Karpas-422 (cell line): ENCODE measurements at places on chromosomes 5 and 9.

GRCh38 chr5:172707285-172708182, 63.5 kb downstream of the DUSP1 start:
- peak; percentile 56 for DNase-seq

- DNase-seq, result peak; percentile 73
Observed at GRCh38 chr5:5421149-5421960, 1.1 kb upstream of the ICE1 start.

DNA sequence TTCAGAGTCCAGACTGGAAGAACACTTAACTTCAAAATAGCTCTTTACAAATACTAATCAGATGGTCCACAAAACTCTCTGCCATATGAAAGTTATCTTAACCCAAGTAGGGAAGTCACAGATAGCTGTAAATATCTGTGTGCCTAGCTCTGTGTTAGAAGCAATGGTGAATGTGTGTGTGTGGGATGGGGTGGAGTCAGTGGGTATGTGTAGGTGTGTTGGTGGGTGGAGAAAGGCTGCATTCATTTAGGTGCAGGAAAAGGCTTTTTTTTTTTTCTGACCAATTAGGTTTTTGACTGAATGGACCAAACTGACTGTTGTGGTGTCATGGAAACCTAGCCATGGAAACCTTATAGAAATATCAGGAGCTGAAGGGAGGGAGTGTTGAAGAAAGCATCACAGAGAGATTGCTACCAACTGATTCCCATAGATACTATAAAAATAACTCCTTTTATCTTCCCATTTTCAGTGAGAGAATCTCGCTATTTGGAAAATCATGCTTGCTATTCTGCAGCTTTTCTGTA, 156.2 kb upstream of the NR3C1 start:
- DNase-seq, result no peak

DNA sequence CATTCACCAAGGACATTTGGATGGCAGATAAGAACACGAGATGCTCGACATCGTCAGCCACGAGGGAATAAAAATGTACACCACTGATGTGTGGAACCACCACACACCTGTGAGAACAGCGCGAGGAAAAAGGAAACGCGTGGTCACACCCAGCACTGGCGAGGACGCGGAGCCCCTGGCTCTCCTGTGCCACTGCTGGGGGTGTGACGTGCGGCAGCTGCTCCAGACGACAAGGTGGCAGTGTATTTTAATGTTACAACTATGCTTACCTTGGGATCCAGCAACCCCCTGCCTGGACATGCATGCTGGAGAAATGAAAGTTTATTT, 13.6 kb upstream of the CEP72 start:
- no peak for DNase-seq

DNA sequence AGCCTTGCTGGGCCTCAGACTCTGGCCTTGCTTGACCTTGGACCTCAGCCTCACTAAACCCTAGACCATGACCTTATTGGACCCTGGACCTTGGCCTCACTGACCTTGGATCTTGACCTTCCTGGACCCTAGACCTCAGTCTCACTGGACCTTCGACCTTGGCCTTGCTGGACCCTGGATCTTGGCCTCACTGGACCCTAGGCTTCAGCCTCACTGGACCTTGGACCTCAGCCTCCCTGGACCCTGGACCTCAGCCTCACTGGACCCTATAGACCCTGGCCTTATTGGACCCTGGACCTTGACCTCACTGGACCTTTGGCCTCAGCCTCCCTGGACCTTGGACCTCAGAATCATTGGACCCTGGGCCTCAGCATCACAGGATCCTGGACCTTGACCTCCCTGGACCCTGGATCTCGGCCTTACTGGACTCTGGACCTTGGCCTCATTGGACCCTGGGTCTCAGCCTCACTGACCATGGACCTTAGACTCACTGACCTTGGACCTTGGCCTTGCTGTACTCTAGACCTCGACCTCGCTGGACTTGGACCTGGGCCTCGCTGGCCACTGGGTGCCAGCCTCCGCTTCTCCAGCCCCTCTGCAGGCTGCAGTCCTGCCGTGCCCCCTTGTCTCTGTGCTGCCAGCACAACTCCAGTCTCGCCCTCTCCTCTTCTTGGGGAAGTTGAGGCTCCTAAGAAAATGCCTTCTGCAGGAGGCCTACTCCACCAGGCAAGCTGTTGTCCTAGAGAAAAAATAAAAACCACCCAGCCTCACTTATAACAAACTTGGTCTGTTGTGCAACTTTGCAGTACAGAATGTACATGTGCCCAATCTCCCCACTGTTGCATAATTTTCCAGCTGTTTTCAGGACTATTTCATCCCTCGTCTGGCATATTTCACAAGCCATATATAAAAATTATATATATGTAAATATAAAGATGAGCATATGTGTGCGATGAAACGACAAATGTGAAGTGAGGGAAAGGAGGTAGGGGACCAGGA, 11.0 kb upstream of the ADAMTS2 start:
- DNase-seq, result no peak

GRCh38 chr5:137264041-137264440, 235.1 kb downstream of the SPOCK1 start:
- no peak for DNase-seq

GRCh38 chr9:113387560-113388230, 10.9 kb upstream of the HDHD3 start:
- DNase-seq, result no peak
